ENCODE measurements at places on chromosomes 7 and 10.
A peak's percentile ranks its signal among the peaks of the same experiment; 100 is the strongest.

- DNase-seq = no peak
Observed at GRCh38 chr7:36735172-36735571, 10.9 kb upstream of the AOAH start.

- no peak for DNase-seq
Observed at GRCh38 chr10:70558295-70558694, 44.2 kb downstream of the PRF1 start.

GRCh38 chr7:70301673-70302185 lies 703.5 kb downstream of the AUTS2 start:
- no peak for DNase-seq

DNA sequence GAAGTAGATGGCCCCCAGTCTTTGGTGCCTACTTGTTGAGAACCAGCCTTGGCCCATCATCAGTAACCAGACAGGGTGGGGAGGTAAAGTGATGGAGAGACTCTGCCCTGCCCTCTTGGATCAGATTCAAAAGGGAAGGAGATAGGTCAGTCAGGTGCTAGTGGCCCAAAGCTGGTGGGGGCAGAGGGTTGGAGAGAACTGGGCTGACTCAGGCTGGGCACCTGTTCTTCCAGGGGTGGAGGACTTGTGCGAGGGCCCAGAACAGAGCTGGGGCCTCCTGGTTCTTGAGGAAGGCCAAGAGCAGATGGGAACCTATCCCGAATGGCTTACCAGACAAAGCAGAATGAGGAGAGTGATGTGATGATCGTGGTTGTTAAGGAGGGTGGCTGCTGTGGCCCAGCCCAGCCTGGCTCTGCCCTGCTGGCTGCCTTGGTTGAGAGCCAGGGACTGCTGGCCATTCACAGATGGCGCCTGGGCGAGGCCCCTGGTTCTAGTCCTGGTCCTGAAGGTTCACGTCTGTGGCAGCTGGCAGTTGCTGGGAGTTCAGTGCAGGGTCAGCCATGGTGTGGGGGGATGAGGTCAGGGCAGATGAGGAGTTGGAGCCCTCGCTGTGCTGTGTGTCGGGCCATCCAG lies 36.6 kb downstream of the PALD1 start:
- DNase-seq = no peak

GRCh38 chr7:87877366-87878040 lies 1.2 kb downstream of the DBF4 start:
- DNase-seq = no peak

GRCh38 chr7:33753881-33754525 lies 151.3 kb upstream of the BMPER start:
- no peak for DNase-seq

DNA sequence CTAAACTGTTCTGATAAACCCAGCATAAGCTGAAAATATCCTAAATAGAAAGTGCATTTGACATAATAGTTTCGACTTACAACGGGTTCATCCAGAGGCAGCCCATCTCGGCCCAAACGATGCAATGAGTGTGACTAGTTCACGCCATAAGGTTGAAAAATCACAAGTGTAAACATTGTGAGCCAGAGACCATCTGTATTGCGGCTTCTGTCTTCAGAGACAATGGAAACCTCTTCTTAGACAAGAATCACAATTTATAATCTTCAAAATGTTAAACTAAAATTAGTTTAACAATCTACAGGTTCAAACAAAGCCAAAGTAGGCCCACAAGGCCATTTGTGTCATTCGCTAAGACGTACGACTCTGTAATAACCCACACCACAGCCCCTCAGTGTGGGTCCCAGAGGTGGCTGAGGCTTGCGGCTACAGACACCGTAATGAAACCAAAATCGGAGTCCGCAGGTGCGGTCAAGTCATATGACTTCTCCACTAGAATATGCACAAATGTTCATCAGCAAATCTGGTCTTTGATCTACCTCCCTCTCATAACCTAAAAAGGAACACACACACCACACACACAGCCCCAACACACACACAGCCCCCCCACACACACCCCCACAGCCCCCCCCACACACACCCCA lies 81.8 kb downstream of the DIP2C start:
- DNase-seq = no peak

DNA sequence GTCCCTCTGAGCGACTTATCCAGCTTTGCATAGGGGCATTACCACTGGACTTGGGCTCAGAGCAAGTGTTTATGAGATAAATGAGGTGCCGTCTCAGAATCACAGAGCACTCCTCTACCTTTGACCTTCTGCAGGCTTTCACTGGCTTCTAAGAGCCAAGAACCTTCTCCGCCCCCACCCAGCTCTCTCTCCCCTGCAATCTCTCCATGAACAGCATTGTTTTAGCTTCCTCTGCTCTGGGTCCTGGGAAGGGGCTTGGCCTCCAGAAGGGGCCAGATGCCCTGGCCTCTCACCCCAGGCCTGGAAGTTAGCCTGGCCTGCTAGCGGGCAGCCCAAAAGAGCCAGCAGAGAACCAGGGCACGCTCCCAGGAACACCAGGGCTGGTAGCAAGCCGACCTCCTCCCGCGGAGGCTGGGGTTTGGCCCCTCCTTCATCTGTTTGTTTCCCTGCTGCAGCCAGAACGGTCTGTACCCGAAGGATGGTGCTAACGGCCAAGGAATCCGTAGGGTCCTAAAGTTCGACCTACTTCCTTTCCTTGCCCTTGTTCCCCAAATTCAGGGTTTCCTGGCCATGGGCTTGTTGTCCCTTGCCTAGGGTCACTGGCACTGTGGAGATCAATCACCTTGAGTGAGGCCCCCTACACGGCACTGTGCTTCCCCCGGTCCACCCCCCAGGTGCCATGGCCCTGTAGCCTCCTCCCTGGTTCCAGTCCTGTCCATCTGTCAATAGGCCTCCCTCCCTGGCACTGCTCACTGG lies 18.7 kb upstream of the DDIT4 start:
- no peak for DNase-seq

GRCh38 chr7:1922870-1923236 lies 252.8 kb downstream of the ELFN1 start:
- no peak for DNase-seq

DNA sequence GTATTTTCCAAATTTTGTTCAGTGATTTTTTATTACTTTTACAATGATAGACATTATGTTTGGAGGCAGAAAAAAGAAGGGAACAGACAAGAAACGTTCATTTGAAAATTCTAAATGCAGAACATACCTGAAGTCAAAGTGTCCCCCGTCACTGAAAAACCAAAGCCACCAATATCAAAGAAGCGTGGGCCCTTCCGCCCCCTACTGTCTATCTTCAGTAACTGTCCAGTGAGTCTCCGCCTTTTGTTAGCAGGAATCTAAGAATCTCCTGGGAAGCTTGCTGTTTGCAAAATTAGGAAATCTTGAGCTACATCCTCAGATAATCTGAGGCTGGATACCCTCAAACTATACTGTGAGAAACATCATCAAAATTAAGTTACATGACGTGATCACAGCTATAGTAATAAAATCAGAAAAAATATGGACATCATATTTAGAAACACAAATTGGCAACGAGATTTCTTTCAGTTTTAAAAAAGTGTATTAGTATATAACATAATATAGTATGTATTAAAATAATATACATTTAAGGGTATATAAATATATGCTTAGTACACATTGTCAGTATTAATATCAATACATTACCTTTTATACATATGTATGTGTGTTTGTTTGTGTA lies 169.3 kb upstream of the AKR1E2 start:
- peak; percentile 66 for DNase-seq

DNA sequence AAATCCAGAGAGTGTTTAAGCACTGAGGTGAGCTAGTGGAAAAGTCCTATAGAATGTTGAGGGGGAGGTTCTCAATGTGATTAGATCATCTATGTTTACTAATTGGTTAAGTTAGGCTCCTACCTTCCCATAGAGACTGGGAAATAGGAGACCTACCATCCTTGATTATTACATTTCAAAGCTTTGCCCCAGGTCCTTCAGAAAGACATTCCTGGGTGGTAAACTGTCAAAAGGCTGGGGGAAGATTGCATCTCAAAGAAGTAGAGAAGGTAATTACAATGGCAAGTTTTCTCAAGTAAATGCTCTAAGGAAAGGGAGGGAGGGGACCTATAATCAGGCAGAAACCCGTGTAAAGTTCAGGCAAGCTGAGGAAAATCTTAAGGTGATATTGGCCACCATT lies 247.8 kb upstream of the SMIM30 start:
- DNase-seq = no peak

DNA sequence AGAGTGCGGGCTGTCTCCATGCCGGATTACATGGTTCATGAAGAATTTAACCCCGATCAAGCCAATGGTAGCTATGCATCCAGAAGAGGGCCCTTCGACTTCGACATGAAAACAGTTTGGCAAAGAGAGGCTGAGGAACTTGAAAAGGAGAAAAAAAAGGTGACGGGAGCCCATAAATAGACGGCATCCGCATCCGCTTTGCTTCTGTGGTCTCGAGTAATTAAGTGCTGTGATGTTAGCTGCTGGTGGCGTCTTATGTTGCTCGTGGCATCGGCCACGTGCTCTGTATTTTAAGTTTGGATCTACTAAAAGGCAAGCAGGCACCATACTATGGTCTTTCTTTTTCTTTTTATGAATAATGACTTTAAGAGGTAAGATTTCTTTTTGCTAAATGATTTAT lies 11.1 kb downstream of the C7orf57 start:
- peak; percentile 38 for DNase-seq

DNA sequence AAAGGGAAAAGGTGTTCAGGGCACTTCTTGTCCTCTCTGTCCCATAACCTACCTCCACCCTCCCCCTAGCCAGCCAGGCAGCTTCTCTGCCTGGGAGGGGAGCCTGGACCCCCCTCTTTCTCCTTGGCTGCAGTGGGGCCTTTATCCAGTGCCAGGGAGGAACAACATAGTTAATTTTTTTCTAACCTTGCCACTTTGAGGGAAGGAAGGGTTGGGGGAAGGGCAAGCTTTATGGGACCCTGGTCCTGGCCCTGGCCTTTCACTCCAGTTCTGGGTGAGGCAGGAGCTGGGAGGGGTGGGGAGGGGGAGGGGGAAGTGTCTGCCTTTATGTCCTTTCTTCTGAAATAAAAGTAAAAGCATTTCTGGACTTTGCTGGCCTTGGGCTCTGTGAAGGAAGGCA lies 4.5 kb downstream of the VGF start:
- no peak for DNase-seq

DNA sequence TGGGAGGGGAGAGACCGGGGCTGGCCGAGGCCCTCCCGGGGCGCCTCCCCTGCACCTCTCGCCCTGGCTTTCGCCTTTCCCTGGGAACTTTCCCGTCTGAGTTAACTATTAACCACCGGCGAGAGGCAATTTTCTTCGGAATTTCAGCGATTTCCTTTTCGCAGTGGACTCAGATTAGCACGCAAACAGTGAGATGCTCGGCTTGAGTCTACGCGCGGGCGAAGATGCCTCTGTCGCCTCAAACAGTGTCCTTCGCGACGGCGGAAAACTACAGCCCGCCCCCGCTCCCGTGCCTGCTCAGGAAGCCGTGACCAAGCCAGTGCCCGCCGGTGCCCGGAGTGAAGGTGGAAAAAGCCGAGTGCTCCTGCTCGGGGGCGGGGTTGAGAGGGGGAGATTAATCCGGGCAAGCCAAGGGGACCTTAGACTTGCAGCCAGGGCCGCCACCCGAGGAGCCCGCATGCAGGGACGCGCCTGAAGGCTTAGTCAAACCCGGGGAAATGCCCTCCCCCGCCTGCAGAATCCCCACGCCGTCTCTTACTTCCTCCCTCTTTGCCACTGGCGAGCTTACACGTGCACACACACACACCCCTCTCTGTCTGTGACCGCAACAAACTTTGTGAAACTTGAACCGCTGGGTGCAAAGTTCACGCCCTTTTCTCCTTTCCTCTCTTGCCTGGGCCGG lies 14.5 kb upstream of the PAX2 start:
- DNase-seq = no peak

DNA sequence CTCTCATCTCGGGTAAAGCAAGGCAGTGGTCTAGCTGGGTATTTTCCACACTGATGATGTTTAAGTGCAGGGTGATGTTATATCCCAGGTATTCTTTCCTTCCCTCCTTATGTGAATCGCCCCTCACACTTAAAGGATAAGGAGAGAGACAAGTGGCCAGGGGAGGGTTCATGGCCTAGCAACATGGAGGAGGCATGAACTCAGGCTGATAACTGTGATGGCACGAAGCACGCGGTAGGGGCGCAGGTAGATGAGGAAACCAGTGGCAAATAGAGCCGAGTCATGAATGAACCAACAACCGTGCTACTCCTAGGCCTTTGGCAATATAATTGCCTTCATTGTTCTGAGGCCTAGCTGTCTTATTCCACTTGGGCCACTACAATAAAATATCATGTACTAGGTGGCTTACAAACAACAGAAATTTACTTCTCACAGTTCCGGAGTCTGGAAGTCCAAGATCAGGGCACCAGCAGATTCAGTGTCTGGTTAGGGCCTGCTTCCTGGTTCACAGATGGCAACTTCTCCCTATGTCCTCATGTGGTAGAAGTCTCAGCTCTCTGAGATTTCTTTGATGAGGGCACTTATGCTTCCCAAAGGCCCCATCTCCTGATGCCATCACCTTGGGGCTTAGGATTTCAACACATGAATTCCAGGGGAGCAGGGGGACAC lies 56.0 kb upstream of the PIK3CG start:
- DNase-seq = no peak

GRCh38 chr7:74658178-74659004 lies 873 bp downstream of the GTF2I start:
- peak; percentile 93 for DNase-seq

- DNase-seq = no peak
Observed at GRCh38 chr10:113027574-113028455, 77.8 kb downstream of the TCF7L2 start.

DNA sequence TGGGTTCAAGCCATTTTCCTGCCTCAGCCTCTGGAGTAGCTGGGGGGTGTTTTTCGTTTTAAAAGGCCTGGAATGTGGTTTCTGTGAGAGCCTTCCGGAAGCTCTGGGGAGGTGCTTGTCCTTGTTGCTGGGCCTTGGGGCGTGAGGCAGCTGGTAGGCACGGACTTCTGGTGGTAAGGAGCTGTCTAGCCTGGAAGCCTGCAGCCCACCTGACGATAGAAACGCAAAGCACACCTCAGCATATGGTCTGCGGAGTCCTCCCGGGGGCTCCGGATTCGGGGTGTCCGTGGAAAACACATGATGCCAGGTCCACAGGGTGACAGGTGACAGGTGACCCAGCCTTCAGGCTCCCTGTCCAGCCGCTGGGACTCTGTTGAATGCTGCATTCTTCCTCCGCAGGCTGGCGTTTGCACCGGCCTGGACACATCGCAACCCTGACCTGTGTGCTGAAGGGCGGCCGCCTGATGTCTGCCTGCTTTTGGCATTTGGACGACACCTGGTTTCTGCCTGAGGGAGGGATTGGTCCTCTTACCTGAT lies 37.3 kb downstream of the INPP5A start:
- DNase-seq = no peak

- no peak for DNase-seq
Observed at GRCh38 chr10:9137368-9137767, 1082.9 kb downstream of the GATA3 start.

GRCh38 chr7:148042935-148043631 lies 547.5 kb upstream of the C7orf33 start:
- no peak for DNase-seq

- no peak for DNase-seq
Observed at GRCh38 chr10:100576282-100576635, 40.5 kb downstream of the HIF1AN start.

All from CD4-positive, alpha-beta T cell (primary cell).